ENCODE measurements at places on chromosomes 11 and 22. TPM values are rescaled to one million over a fixed set of nuclear protein-coding genes. Genes with fewer than 3 reads are reported as not detected.

DNA sequence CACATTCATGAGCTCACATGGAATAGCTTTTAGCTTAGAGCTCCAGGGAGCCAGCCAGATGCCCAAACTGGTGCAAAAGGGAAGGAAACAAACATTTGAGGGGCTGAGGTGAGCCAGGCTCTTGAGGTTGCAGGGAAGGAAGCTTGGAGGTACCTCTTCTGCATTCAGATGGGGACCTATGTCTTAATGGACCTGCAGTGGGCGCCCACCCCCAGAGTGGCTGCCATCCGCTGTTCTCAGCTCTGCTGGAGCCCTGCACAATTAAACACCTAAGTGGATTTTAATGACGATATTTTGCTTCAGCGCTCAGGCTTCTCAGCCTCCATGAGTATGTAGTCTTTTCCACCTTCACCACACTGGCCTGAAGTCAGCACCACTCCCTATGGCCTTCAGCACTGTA is 100.8 kb downstream of the LDLRAD3 start:
- DNase-seq, result no peak

Gene SYT8
- not detected for total RNA-seq

DNA sequence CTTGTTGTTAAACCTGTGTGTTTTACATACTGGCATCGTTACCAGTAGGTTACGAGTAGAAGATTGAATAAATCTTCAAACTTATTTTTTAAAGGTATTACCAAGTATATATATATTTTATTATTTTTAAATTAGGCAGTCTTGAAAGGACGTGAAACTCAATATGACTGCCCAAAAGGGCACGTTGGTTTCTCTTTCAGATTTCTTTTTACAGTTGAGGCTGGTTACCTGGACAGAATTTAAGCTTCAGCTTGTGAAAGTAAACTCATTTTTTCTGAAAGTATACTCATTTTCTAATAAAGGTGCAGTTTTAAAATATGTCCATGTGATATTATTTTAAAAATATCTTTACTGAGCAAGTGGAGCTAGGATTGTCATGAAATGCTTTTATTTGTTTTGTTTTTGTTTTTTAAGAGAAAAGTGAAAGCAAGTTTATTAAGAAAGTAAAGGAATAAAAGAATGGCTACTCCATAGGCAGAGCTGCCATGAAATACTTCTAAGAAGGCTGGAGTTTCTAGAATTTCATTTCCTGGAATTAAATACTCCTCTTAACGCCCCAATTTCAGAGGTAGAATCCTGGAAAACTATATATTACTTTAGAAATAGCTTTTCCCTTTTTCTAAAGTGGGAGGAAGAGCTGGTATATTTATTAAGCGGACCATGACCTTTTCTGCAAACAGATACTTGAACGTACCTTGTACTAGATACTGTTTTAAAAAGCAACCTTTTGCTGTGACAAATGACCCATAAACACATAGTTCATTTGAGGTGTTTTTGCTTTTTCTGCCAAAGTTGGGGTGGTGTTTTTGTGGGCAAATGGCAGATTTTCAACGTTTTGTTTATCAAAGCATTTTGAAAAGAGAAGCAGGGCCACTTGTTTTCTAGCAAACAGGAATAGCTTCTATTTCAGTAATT is 1.9 kb downstream of the FBXO7 start:
- DNase-seq, result no peak

DNA sequence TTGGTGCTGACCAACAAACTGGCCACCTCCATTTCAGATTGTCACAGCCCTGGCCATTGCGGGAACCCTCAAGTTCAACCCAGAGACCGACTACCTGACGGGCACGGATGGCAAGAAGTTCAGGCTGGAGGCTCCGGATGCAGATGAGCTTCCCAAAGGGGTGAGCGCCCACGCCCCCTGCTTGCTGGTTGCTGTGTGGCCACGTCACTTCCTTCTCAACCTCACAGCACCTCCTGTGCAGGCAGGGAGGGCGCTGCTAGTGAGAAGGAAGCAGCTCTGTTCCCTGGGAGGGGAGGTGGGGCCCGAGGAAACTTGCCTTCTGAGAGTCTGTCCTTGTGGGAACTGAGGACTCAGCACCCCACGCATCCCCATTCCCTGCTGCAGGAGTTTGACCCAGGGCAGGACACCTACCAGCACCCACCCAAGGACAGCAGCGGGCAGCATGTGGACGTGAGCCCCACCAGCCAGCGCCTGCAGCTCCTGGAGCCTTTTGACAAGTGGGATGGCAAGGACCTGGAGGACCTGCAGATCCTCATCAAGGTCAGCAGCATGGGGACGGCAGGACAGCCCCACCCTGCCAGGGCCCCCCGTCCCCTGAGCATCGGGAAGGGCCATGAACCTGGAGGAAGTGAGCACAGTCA is 19.3 kb downstream of the POLR3H start:
- DNase-seq, result no peak

DNA sequence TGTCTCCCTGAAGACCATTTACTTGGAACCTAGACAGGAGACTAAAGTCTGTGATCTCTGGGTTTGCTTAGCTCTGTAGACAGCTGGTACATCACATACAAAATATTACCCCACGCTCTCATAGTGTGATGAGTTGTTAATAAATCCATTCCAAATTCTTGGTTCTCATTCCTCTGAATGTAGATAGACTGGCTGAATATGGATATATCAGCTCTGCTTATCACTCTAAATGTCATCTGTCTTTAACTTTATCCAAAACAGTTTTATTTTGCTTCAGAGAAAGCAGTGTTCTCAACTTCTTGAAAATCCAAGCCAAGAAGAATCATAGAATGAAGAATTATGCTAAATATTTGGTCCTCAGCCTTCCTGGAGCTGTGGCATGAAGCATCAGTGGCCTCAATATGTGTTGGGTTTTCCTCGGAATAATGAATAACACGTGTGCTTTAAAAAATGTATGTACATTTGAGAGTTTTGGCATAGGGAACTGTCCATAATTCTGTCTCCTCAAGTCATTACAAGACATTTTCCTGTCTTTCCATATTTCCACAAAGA is 10.5 kb upstream of the LDLRAD3 start:
- no peak for DNase-seq

DNA sequence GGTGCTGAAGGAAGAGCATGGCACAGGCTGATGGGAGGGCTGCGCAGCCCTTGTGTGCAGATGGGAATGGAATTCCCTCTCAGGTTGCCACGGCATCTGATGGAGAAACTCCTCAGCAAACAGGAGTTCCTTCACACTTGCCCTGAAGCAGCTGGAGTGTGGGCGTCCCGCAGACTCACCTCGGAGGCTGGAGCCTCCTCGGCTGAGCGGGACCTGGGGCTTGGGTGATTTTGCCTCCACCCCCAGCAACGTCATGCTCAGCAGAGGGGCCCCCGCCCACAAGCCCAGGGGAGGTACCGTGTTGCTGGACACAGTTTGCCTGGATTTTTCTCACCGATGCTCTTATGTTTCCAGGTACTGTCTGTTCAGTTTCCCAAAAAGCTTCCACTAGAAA is 63.4 kb downstream of the MYO7A start:
- peak; percentile 28 for DNase-seq

Gene OR51I1
- total RNA-seq, result not detected

GRCh38 chr22:17684245-17684644 is 45.7 kb downstream of the BCL2L13 start:
- no peak for DNase-seq

Gene KDM4D
- 0.40 TPM for total RNA-seq

DNA sequence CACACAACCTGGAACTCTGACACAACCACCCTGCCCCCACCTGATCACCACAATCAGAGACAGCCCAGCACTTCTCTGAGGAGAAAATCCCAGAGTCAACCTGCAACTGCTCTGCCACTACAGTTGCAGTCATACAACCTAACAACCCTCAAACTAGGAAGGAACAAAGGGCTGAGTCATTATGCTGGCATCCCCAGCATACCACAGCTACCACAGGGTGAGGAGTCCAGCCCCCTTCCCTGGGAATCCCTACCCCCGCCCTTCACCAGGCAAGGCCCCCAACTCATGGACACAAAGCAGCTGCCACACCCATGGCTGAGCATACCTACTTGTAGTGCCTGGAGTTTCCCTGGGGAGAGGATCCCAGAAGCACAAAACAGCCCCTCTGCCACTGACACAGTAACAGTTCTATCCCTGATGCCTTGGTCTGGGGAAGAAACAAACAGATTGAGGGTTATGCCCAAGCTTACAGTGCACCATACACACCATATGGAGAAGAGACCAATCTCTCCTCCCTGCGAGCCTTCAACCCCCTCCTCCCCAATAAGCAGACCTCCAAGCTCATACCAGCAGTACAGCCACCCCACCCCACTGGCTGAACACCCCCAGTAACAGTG is 68.5 kb upstream of the C11orf58 start:
- no peak for DNase-seq

Gene BTG4
- total RNA-seq, result not detected

Gene MYEOV
- total RNA-seq, result not detected

- peak; percentile 67 for DNase-seq
These were observed 191.0 kb downstream of the NAV2 start for GRCh38 chr11:19903620-19904069.

Gene CRYBA4
- total RNA-seq, result not detected

Gene CARNS1
- total RNA-seq, result 15.0 TPM

- peak; percentile 13 for DNase-seq
These were observed 14.3 kb downstream of the MUC5B start for GRCh38 chr11:1237128-1237580.

Gene SCO2
- not detected for total RNA-seq
